ENCODE measurements at places on chromosomes 11 and 22.

DNA sequence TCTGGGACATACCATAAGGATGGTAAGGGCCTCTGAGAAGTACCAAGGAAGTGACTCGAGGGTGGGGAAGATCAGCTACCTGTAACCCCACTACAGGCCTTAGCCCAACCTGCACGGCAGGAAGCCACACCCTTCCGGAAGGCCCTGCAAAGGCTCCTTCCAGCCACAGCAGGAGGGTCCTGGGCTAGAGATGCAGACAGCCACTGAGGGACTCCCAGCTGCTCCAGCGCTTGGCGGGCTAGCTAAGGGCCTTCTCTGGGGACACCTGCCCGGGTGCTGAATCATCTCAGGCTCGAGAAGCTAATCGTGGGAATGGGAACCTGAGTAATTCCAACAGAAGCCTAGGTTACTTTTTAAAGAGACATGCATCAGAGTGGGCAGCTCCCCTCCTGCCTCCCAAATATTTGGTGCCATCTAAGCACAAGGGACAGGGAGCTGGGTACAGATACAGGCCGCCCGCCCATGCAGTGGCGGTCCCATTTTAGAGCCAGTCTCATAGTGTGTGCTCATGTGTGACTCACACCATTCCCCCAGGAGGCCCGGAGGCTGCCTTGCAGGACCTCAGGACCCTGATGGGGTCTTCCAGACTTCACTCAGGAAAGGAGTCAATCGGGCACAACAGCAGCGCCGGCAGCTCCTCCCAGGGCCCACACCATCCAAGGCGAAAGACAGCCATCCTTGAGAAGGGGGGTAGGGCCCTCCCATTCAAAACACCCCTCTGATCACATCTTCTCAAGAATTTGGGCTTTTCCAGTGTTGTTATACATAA lies 8.0 kb downstream of the MYH9 start:
- DNase-seq = no peak

- no peak for DNase-seq
Measured at GRCh38 chr22:22022947-22023534, 40.5 kb upstream of the TOP3B start.

GRCh38 chr11:10798330-10798928 lies 10.3 kb downstream of the EIF4G2 start:
- no peak for DNase-seq

GRCh38 chr11:68053981-68054812 lies 15.4 kb downstream of the TCIRG1 start:
- DNase-seq = no peak

GRCh38 chr22:24335496-24335895 lies 64.9 kb downstream of the SPECC1L start:
- no peak for DNase-seq

DNA sequence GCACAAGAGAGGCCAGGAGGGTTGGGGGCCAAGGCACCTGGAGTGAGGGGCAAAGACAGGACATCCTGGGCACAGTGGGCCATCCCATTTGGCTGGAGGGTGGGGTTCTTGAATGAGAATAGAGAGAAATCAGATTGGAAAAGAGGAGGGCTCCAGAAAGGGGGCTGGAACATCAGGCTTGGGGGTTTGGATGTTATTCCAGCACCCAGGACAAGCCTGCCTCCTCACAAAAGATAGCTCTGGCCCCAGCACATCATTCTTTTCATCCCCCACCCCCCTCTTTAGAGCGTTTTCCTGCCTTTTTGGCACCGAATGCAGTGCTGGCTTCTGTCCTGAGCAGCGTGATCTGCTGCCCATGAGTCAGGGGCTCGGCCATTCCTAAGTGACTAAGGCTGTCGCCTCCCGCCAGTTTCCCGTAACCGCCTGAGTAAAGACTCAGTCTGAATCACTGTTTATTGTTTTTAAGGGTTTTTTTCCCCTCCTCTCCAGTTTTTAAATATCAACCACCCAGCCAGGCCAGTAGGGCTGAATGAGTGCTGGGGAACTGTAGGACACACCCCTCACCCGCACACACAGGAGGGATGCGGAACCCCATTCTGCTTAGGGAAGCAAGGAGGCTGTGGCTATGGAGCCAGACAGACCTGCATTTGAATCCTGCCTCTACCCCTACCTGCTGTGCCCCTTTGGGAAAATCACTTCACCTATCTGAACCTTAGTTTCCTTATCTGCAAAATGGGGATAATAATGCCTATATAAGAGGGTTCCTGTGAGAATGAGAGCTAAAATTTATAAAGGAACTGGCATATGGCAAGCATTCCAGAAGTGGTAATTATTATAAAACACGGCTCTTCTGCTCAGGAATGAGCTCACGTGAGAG lies 32.4 kb upstream of the NAV2 start:
- DNase-seq = peak; percentile 90

- DNase-seq = no peak
Measured at GRCh38 chr11:60952742-60953170, 780 bp upstream of the SLC15A3 start.

DNA sequence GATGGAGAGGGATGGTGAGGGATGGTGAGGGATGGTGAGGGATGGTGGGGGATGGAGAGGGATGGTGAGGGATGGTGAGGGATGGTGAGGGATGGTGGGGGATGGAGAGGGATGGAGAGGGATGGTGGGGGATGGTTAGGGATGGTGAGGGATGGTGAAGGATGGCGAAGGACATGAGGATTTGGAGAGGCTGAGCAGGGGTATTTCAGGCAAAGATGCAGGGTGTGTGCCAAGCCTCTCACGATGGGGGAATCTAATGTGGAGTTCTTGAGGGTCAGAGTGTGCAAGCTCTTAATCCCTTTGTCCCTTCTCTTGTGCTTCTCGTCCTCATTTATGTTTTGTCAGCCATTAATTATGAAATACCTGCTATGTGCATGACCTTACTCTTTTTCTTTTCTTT lies 7.5 kb upstream of the PLA2G6 start:
- no peak for DNase-seq

DNA sequence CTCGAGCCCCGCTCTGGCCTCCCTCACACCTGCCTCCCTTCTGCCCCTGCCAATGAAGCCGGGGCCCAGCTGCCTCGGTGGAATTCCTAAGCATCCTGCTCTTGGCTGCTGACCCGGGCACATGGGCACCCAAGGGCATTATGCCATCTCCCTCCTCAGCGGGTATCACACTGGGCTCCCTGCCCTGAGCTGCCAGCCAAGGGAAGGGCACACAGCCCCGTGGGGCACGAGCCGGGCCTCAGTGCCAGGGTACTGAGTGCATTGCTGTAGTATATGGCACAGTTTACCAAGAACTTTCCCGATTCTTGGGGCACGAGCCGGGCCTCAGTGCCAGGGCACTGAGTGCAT lies 43.8 kb upstream of the JAM3 start:
- no peak for DNase-seq

DNA sequence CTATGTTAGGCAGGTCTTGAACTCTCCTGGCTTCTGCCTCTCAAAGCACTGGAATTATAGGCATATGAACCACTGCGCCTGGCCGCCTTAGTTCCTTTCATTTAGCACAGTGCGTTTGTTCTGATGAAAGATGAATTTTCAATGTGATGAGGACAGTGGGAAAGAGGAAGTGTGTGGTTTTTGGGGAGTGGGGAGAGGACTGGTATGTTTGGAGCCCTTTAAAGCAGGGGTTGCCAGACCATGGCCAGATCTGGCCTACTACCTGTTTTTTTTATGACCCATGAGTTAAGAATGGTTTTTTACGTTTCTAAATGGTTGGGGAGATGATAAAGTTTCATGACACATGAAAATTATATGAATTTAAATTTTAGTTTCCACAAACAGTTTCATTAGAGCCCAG lies 12.5 kb downstream of the ATXN10 start:
- no peak for DNase-seq

GRCh38 chr11:120061761-120062560 lies 76.0 kb downstream of the TRIM29 start:
- no peak for DNase-seq

DNA sequence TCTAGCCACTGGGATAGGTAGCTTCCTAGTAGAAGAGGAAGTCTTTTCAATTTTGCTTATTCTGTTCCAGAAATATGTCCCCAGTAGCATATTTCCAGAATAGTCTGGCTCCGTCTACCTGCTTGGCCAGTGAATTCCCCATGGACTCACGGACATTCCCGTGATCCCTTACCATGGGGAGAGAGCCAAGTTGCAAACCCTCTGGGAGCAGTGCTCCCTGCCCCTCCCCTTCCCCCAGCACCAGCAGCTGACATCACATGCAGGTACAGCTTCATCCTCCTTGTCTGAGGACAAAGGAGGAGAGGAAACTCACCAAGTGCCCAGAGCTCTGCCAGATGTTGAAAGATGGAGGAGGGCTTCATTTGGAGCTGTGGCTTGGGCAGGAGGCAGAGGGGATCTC lies 61.2 kb downstream of the GRAMD1B start:
- no peak for DNase-seq

GRCh38 chr22:34622602-34623001 lies 443.4 kb upstream of the ISX start:
- DNase-seq = no peak

DNA sequence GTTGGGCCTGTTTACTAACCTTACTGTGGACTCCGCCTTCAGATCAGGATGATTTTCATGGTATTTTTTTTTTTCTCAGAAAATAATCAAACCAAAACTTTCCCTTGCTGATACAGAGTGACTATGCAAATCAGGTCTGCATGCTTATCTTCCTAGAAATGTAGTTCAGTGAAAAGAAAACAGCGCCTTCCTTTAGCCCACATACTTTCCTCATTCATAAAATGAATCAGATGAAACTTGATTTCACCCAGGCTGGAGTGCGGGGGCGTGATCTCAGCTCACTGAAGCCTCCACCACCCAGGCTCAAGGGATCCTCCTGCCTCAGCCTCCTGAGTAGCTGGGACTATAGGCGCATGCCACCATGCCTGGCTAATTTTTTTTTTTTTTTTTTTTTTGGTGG lies 26.0 kb downstream of the ZNRF3 start:
- no peak for DNase-seq

DNA sequence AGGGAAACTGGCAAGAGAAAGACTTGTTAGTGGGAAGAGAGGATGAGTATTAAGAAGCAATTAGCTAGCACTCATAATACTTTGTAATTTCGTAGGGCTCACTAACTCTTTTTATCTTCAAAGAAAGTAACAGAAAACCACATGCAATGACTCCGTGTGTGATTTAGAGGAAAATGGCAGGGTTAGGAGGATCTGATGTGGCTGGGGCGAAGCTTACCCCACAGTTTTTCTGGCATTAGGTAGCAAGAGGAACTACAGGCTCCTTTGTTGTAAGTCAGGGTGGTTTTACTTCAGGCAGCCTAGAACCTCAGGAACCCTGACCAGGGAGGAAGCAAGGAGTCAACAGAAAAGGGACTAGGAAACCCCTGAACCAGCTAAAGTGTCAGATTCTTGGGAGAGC lies 89.7 kb downstream of the SPON1 start:
- no peak for DNase-seq

DNA sequence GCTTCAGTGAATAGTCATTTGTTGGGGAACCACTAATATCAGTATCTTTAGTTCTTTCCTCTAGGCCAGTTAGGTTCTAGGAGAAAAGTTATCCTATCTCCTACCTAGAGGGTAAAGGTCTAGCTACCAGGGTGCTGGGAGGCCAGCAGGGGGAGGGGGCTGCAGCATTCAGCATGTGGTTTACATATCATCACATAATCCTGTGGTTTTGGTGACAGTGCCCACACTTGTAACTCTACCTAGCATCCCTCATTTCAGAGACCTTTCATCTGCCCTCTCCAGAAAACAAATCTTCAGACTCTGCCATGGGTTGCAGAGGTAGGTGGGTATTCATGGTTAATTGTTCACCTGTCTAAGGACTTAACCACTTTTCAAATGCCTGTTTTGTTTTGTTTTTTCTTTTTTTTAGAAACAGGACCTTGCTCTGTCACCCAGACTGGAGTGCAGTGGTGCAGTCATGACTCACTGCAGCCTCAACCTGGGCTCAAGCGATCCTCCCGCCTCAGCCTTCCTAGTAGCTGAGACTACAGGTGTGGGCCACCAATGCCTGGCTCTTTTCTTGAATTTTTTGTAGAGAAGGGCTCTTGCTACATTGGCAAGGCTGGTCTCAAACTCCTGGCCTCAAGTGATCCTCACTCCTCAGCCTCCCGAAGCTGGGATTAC lies 146.8 kb downstream of the ENTHD1 start:
- no peak for DNase-seq

DNA sequence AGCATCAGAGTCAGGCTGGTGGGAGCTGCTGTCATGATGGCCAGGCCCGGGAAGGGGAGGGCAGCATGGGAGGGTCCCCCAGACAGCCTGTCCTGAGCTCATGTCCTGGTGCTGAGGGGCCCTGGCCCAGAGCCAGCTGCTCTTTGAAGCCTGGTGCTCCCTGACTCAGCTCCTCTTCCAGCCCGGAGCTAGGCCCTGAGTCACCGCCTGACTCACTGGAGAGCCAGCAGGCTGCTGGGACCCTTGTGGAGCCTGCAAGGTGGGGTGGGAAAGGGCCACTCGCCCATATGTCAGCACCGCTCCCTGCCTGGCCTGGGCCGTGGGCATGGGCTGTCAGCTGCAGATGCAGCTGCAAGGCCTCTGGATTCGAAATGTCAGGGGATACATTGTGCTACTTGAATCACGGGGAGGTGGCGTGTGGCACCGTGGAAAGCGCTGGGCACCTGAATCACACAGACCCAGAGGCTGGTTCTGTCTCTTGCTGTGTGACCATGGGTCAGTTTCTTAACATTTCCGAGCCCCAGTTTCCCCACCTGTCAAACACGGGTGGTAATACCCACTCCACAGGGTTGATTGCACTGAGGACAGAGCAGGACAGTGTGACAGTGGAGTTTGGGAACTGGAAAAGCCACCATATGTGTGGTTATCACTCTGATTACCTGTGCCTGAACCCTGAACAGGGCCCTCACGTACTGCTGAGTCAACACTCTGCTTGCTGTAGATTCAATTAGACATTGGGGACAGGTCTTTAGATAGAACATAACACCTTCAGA lies 4.4 kb downstream of the CACNA1I start:
- DNase-seq = peak; percentile 44
